ENCODE measurements at places on chromosomes 2 and 18.

- no peak for DNase-seq
Observed at GRCh38 chr2:41736105-41736567, 311.7 kb upstream of the PKDCC start.

- no peak for DNase-seq
Observed at GRCh38 chr18:35267809-35268208, 22.2 kb downstream of the ZSCAN30 start.

GRCh38 chr2:232666051-232666805 is 30.9 kb upstream of the GIGYF2 start:
- no peak for DNase-seq

- no peak for DNase-seq
Observed at GRCh38 chr18:58993260-58993659, 128.6 kb downstream of the ZNF532 start.

GRCh38 chr2:181657379-181657778 is 474 bp upstream of the CERKL start:
- no peak for DNase-seq

- no peak for DNase-seq
Observed at GRCh38 chr18:29434650-29435049, 1257.7 kb upstream of the CDH2 start.

- DNase-seq, result no peak
Observed at GRCh38 chr2:237878321-237879057, 19.1 kb downstream of the RAMP1 start.

All from NCI-H1105 (cell line).